ENCODE measurements at places on chromosomes 1 and 21.

DNA sequence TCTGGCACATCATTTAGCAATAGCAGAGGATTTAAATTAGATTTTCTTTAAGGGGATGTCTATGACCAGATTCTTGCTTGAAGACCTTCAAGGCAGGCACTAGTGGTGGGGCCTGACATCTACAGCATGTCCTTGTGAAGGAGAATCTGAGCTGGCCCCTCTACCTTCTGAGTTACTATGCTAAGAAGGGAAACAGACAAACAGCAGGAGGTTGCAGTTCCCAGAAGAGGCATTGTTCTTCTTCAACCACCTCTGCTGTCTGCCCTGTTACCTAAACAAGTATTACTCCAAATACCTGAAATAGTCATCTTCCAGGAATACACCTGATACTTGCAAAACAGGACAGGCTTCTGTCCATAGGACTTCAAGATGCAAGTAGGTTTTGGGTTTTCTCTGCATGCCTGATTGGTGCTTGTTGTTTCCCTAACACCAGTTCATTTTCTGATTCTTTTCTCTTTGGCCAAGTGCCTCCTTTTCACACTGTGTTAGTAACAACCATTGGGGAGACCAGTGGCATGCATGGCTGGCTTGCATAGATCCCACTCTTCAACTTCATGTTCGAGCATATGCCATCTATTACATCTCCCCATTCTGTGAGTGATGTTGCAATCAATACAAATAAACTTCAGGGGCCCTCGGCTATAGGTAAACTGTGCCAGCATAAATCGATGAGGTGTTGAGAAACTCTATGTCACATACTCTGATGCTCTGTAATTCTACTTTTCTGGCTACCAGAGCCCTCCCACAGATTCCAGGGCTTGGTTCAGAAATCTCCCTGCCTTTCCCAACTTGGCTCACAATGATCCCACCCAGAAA lies 93.0 kb upstream of the DUSP10 start:
- DNase-seq, result no peak

DNA sequence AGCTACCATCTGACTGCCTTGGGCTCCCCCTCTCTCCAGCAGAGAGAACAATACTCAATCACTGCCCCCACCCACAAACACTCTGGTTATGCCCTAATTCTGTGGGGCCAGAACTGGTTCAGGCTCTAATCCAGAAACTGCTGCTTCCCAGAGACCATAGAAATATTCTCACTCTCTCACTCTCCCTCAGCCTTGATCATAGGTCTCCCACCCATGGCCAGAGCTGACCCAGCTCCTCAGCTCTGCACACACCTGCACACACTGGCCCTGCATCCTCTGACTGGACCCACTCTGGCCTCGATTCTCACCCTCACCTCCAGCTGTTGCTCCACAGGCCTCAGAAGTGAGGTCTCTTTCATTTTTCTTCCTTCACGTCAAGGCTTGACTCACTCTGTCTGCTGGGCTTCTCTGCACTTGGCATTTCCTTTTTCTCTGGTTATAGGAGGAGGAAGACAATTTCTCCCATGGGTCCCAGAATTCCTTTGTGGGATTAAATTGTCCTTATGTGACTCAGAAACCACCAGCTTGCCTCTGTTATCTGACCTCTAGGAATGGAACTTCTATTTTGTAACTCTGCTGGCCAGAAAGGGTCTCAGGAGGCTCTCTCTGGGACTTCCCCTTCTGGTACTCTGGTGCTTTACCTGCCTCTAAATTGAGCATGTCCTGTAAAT lies 15.6 kb upstream of the ZMYM6 start:
- DNase-seq, result no peak

- no peak for DNase-seq
These were observed 51.9 kb downstream of the PHC2 start for GRCh38 chr1:33378976-33379375.

GRCh38 chr1:67831850-67832513 lies 1.3 kb downstream of the GNG12 start:
- DNase-seq, result no peak

DNA sequence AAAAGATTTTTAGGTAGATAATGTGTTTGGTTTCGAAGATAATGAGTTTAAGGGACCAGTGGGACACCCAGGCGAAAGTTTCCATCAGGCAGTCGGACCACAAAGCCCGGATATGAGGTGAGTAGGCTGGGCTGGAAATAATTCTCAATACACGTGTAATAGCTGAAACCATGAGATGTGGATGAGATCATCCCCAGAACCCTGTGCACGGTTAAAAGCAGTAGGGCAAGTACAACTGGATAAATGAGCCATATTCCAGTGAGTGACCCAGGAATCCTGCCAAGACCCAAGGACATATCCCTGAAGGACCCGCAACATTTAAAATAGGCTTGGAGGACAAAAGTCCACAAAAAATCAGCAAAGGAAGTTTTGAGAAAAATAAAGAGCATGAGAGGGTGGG lies 21.5 kb upstream of the NHLH2 start:
- DNase-seq, result no peak

DNA sequence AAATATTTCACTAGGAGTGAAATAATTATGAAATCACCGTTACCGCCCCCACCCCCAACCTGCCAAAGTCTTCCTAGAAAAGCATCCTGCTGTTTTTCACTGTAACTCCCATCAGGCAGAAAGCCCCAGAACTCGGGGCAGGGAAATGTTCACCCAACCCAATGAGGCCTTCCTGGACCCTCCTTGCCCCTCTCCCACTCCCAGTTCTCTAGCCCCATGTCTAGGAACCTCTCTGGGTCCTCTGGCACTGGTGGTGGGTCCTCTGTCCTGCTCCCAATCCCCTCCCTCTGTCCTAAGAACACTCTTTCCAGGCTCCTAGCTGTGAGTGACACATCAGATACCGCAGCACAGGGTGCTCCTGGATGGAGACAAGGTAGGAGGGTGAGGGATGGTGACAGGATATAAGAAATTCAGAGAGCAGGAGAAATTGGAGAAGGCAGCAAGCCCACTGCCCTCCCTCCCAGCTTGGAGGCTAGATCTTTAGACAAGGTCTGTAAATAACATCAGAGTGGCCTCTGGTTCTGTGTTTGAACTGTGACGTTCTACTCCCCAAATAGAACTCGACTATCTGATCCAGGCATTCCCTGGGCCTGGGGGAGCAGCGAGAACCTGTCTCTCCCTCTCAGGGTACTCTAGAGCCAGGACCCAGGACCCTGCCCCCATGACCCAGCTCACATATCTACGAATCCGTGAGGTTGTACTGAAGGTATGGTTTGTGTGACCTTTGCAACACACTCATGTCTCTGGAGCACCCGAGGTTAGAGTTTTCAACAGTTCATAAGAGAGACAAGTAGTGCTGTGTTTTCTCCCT lies 23.3 kb upstream of the BTG2 start:
- DNase-seq, result no peak

DNA sequence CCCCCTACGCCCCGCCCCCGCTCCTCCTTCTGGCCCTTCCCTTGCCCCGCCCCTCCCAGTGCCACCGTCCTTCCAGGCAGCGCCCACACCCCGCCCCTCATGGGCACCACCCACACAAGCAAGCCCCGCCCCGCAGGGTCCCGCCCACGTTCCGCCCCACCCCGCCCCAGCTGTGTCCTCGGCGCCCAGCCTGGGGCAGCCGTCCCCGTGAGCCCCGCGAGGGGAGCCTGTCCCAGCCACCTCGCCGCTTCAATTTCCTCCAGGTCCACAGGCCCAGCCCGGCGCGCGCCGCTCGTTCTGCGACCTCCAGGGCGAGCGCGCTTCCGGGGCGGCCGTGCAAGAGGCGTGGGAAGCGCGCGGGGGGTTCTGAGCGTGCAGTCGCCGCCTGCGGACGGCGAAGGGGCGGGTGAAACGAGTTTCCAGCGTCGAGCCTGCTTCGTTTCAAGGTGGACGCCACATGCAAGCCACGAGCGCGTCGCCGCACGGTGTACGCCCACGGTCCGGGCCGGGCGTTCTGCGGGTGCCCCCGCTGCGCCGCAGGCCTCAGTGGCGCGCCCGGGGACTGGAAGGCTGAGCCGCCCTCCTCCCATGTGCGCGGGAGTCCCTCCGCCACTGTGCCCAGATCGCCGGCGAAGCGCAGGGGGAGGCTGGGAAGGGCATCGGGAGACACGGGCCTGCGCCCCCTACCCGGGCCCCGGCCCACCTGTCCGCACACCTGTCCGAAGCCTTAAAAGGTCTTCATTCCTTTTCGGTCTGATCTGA lies 10.8 kb upstream of the FAAP20 start:
- DNase-seq, result no peak

- DNase-seq, result no peak
These were observed 217.9 kb downstream of the NTNG1 start for GRCh38 chr1:107358619-107359327.

- DNase-seq, result no peak
These were observed 57.3 kb downstream of the SLC25A24 start for GRCh38 chr1:108142773-108143394.

- no peak for DNase-seq
These were observed 26.6 kb upstream of the RGS13 start for GRCh38 chr1:192609110-192610079.

Data from cortex of kidney (tissue), 1 donor.